ENCODE measurements at places on chromosomes 3 and 15.

GRCh38 chr3:58293516-58293915 lies 12.5 kb upstream of the RPP14 start:
- DNase-seq, result no peak

DNA sequence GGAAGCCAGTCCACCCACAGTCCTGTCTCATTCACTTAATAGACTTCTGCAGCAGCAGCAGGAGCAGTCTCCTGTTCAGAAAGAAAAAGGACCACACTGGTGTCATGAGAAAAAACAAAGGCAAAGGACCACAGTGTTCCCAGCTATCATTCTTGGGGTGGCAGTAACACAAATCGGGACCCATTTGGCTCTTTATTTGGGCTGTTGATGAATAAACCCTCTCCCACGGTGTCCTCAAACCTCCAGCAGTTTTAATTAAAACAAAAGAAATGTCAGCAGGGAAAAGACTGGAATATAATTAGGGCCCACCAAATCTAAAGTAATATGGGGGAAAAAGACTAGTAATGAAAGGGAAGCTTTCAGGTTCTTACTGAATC lies 210.5 kb upstream of the SLC2A2 start:
- no peak for DNase-seq

- peak; percentile 50 for DNase-seq
Measured at GRCh38 chr15:83092309-83092976, 15.0 kb upstream of the TM6SF1 start.

- no peak for DNase-seq
Measured at GRCh38 chr15:67746450-67746849, 78.9 kb upstream of the SKOR1 start.

DNA sequence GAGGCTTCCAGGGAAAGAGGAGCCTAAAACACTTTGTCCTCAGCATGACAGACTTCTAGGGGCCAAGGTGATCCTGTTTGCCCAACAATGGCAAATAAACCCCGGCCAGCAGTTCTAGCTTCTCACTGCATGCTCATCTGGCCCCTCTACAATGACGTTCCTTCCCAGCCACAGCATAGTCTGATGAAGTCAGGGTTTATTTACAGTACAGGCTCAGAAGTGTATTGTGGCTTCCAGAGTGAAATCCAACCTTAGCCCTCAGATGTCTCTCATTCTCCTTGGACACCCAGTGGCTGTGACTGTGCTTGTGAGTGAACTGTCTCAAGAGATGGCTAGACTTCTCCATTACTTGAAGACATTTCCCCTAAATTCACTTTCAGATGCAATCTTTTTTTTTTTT lies 40.8 kb downstream of the BFSP2 start:
- no peak for DNase-seq

DNA sequence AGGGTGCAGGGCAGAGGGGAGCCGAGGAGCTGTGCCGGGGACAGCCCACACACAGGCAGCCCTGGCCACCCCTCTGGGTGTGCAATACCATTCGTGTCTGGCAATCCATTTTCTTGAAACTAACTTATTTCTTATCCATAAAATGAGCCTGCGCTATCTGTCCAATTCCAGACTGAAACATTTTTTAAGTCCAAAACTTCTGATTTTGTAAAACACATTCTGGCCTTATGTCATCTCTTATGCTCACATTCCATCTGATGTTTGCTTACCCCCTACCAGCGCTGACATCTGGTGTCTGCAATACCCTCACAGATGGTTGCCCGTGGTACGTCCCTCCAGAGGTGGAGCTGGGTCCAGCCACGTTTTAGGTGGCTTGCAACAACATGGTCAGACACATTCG lies 31.8 kb downstream of the PCSK6 start:
- no peak for DNase-seq

DNA sequence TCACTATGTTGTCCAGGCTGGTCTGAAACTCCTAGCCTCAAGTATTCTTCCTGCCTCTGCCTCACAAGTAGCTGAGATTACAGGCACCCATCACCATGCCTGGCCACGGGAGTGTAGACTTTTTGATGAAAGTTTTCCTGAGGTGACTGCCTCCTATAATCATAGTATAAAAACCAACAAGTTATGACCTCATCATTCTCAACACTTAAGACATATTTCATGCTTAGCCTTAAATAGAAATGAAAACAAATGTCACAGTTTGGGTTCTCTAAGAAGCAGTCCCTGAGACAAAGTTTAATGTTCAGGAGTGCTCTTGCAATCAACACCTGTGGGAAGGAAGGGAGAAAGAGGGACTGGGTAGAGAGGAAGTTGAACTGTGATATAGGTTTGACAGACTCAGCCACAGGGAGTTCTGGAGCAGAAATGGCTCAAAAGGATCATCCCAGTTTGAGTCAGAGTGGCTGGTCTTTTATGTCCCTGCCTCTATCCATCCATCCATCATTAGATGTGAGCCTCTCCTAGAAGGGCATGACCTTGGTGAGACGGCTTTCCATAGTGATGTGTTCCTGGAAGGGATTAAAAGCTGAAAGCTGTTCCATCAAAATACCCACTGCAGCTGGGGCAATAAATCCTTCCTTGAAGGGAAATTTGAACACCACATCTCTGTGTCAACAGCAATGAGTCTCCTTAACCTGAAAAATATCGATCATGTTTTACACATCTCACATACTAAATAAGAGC lies 16.2 kb upstream of the ABHD5 start:
- DNase-seq, result no peak

DNA sequence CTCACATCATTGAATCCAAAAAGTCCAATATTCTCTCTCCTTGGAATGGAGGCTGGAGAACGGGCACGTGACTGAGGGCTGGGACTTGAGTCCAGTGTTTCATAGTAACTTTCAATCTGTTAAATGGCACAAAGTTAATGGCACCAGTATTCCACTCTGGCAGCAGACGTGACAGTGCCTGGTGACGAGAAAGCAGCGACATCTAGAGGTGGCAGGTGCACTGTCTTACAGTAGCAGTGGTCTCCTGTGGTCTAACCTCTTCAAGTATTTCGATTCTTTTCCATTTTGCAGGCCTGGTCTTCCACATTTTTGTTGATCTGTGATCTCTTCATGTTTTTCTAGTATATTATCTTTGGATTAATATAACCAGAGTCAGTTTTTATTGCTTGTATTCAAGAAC lies 107.1 kb downstream of the OXSM start:
- peak; percentile 47 for DNase-seq

DNA sequence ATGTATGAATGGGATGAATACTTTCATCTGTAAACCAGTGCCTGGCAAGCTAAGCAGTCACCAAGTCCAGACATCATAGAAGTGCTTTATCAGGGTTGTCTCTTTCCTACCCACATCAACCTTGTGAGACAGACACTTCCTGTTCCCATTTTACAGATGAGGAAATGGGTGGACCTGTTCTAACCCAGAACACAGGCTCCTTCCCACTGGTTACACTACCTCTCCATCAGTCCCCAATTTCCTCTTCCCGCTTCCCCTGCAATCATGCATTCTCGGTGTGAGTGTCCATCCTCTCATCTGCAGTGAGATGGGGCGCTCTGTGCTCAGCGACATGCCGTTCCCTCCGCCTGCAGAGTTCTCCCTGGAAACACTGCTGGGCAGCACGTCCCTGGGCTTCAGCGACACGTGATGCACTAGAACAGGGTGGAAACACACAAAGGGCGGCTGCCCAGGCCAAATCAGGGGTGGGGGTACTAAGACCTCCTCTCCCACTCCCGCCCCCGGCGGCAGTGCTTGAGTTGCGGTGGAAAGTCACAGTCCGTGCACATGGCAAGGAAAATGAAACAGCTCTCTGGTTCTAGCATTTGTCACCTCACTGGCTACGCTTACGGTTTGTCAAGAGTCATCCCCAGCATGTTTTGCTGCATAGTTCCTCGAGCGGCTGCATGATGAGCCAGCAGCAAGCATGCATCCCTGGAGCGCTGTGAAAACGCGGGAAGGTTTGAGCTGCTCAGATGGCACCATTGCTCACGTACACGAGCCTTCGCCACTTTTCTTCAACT lies 201.1 kb downstream of the ADAMTS17 start:
- no peak for DNase-seq

DNA sequence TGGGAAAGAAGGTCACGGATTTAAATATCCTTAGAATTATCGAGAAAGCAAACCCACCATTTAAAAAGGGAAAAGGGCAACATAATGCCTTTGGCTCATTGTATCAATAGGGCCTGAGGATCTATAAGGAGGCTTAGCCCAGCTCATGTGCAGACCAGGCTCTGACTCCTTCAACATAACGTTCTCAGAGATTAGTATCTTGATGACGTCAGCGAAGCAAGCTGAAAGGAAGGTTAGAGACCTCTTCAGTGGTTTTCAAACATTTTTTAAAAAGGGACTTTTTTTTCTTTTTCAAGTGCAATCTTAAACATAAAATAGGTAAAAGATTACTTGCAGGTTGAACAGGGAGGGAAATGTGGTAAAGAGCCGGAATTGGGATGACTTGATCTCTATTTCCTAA lies 463.9 kb upstream of the ADAMTS9 start:
- DNase-seq, result no peak

DNA sequence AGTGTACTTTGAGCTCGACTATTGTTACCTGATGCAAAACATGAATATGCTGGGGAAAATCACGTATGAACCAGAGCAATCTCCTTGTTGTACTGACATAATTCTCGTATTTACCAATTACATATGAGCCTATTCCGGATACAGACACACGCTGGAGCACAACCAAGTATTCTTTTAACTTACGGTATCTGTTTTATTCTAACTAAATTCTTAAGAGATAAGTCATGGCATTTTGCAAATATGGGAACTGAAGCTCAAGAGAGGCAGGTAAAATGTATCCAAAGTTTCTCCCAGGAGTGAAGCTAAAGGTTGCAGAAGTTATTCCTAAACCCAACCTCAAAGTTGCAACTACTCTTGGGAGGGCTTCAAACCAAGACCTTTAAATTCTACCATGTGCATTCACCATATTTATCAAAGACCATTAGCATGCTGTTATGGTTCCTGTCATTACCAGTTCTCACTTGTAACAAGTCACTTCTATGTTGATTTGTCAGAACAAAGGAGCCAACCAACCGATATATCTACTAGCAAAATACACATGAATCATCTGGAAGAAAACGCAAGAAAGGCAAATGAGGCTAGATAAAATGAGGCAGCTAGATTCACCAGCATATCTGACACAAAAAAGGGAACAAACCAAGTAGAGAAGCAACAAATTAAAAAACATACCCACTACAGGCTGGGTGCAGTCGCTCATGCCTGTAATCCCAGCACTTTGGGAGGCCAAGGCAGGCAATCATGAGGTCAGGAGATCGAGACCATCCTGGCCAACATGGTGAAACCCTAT lies 17.8 kb downstream of the TBL1XR1 start:
- DNase-seq, result no peak

- DNase-seq, result no peak
Measured at GRCh38 chr15:75136758-75137157, 64.9 kb upstream of the C15orf39 start.

DNA sequence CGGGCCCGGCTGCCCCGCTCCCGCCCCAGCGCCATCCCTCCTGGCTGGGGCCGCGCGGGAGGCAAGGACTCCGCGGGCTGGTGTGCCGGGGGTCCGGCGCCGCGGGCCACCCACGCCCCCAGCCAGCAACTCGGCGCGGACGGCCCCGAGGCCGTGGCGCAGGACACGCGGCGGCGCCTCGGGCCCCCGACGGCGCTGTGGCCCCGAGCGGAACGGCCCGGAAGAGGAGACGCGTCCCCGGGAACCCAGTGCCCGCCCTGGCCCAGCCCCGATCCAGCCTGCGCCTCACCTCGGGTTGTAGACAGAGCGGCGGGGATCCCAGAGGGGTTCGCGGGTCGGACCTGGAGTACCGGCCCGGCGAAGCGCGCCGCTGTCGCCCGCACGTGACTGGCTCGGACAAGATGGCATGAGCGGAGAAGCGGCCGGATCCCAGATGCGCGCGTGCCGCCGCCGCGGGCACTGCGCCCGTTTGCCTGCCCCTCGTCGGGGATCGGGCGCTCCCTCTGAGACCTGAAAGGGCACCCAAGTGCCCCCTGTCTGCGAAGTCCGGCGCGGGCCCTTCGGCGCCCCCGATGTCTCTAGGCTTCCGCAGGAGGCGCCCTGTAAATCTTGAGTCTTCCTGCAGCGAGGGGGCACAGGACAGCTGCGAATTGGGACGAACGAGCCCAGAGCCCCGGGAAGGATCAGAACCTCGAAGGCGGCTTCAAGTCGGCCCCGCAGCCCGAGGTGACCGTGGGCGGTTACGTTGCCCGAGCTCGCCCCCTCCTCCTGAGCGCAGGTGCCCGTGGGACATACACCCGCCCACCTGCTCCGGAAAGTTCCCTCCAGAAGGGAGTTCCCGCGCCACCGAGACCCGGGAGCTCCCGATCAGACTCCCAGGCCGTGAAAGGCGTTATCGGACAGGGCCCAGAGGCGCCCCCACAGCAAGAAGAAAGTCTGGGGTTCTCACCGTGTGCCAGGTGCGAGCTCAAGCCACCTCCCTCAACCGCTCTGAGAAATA lies 598 bp upstream of the SFMBT1 start:
- DNase-seq, result peak; percentile 52

DNA sequence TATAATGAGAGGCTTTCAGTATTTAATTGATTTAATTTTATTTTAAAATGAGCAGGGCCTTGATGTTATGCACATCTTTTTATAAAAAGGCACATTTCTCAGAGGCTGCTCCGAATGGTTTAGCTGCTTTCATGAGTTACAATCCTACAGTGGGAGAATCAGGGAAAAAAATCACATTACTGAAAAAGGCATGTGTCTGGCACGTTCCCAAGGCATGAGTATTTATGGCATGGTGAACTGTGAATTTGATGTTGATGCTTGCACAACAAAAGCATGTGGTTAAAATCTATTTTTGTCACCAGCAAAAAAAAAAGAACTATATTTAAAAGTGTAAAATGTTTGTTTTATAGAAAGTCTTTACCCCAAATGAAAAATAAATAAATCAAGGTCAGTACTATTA lies 485.2 kb upstream of the ROBO2 start:
- peak; percentile 15 for DNase-seq

- DNase-seq, result no peak
Measured at GRCh38 chr3:56773986-56774385, 27.8 kb downstream of the ARHGEF3 start.

DNA sequence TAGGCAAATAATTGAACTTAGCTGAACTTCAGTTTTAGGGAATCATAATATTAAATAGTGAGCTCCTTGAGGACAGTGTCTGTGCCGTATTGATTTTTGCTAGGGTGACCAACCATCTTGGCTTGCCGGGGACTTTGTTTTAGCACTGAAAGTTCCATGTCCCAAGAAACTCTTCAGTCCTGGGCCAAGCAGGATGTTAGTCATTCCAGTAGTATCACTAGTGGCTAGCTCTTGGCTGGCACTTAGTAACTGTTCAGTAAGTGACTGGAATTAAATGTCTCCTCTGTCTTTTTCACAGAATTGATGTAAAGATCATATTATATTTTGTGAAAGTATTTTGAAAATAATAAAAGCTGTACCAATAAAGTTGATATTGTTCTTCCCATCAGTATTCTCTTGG lies 42.3 kb downstream of the RSRC1 start:
- peak; percentile 71 for DNase-seq

DNA sequence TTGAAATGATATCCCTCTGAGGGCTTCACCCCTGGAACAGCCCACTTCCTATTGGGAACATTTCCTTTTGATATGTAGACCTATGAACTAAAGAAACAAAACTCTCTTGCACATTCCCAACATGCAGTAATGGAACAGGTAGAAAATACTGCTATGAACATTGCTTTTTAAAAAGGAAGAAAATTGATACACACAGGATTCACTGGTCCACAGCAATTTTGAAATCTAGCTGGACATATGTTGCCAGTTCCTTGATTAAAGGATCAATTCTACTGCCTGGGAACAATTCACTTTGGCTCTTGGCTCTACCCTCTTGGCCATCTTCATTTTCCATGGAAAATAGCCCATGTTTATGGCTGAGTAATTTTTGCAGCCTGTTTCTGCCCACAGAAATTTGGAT lies 74.9 kb upstream of the ZNF280D start:
- no peak for DNase-seq

GRCh38 chr3:99774467-99774866 lies 43.2 kb upstream of the CMSS1 start:
- peak; percentile 87 for DNase-seq

GRCh38 chr15:48718646-48719045 lies 73.1 kb upstream of the FBN1 start:
- peak; percentile 55 for DNase-seq

Measured in ELR (cell line).